ENCODE measurements at places on chromosomes 12 and 14.
A peak's percentile ranks its signal among the peaks of the same experiment; 100 is the strongest.

GRCh38 chr14:63545431-63545830 lies 2.3 kb upstream of the PPP2R5E start:
- DNase-seq: no peak

DNA sequence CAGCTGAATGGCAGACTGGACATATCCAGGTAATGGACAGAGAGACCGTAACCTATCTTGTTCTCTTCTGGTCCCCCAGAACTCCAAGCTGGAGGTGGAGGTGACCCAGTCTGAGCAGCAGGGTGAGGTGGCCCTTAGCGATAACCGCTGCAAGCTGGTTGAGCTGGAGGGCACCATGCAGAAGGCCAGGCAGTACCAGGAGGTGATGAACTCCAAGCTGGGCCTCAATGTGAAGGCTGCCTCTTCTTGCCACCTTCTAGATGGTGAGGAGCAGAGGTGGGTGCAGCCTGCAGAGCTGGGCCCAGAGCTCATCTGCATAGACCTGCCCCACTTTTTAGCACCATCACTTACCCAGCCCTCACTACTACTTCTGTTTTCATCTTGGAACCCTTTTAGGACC lies 7.2 kb upstream of the KRT86 start:
- DNase-seq: no peak

DNA sequence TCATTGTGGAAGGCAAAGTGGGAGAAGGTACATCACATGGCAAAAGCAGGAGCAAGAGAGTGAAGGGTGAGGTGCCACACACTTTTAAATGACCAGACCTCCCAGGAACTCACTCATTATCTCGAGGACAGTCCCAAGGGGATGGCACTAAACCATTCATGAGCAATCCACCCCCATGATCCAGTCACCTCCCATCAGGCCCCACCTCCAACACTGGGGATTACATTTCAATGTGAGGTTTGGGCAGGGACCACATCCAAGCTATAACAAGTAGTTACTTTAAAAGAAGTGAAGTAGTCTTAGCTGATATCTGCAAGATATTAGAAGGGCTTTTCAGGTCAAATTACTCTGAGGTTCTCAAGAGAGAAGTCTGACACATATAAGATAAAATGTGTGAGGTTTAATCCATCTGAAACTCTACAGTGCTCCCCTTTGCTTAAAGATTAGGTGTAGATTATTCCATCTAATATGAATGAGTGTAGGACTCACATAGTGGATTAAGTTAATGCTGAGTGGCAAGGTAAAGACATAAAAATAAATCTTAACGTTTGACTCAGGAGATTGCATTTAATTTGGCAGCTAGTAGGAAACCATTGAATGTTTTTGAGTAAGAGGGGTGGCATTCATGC lies 130.8 kb downstream of the TMX1 start:
- DNase-seq: no peak

DNA sequence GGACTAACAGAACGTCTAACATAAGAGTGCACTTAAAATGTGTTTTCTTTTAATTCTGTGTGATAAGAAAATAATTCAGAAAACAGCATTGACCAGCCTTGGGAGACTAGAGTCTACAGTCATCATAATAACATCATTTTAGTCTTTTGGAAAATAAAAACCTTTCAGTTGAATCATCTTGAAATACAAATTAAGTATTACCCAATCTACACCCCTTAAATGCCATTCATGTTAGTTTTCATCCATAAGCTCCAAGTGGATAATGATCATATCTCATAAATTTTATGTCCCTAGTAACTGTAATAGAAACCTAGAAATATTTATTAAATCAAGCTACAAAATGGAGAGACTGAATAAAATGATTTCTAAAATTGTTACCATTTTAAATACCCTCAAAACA lies 32.4 kb downstream of the EPS8 start:
- DNase-seq: no peak

DNA sequence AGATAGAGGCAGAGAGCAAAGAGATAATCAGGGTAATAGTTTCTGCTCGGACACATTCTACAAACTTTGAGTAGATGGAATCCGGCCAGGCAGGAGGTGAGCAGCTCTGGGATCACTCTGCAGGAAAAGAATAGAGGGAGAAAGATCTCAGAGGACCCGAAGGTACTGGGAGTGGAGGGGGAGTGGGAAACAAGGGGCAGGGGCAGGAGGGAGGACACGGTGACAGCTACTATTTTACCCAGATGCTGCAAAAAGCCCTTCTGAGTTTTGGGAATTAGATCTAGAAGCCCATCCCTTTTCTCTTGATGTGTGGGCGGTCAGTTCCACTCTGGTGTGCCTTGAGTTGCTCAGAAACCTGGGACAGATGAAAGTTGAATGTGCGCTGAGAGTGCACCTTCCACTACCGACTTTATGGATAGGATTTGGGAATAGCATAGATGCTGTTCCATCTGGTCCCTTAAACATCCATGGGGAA lies 556 bp downstream of the GPRC5A start:
- DNase-seq: no peak

DNA sequence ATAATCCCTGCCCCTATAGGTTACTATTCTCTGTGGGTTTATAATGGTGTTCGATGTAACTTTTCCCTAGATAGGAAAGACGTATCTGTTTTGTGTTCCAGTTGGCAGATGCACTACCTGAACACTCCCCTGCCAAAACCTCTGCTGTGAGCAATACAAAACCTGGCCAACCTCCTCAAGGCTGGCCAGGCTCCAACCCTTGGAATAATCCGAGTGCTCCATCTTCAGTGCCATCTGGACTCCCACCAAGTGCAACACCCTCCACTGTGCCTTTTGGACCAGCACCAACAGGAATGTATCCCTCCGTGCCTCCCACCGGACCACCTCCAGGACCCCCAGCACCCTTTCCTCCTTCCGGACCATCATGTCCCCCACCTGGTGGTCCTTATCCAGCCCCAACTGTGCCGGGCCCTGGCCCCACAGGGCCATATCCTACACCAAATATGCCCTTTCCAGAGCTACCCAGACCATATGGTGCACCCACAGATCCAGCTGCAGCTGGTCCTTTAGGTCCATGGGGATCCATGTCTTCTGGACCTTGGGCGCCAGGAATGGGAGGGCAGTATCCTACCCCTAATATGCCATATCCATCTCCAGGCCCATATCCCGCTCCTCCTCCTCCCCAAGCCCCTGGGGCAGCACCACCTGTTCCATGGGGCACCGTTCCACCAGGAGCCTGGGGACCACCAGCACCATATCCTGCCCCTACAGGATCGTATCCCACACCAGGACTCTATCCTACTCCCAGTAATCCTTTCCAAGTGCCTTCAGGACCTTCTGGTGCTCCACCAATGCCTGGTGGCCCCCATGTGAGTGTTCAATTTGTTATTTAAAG lies 11.3 kb downstream of the MAPK1IP1L start:
- peak; percentile 69 for DNase-seq

- DNase-seq: no peak
Observed at GRCh38 chr12:25972783-25973182, 14.3 kb downstream of the RASSF8 start.

DNA sequence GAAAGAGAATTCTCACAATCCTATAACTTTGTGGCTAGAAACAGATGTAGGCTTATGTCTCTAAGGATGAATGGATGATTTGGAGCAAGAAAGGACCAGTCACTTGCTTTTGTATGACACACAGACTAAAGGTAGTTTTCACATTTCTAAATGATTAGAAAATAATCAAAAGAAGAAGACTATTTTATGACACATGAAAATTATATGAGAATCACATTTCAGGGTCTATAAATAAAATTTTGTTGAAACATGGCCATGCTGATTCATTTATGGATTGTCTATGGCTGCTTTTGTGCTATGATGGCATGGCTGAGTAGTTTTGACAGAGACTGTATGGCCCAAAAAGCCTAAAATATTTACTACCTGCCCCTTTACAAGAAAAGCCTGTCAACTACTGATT lies 49.4 kb upstream of the FRMD6 start:
- no peak for DNase-seq

DNA sequence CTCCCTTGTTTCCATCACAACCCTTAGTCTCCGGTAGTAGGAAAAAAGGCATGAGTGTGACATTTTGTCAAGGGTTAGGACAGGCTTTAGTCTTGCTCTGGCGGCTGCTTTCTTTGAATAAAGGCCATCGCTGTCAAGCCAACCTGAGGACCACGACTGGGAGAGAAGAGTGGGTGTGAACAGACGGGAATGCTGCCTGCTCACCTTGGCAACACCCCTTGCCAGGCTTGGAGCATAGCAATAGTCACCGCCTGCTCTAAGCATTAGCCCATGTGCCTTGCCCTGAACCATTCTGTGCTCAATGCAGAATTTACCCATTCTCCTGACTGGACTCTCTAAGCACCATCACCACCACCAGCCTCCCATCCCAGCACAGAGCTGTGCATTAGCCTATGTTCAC lies 36.2 kb downstream of the SPTB start:
- no peak for DNase-seq

- no peak for DNase-seq
Observed at GRCh38 chr14:54685286-54685845, 118.4 kb downstream of the SAMD4A start.

GRCh38 chr14:36221112-36221511 lies 44.6 kb upstream of the PTCSC3 start:
- peak; percentile 99 for DNase-seq

DNA sequence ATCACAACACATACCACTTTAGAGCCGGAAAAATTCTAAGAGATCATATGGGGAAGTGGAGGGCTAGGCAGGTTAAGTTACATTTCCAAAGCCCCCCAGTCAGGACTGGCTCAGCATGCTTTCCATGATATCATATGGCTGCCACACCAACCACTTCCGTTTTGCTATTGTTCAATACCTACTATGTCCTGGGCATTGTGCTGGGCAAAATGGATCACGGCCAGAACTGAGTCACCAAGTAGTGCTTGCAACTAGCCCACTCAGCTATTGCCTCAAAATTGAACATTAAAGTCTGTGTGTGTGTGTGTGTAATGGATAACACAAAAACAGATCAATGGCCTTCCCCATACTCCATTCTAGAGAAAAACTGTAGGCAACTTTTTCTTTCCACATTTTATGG lies 22.7 kb downstream of the WIF1 start:
- no peak for DNase-seq

GRCh38 chr14:99936738-99937474 lies 128.3 kb upstream of the EVL start:
- DNase-seq: no peak

- DNase-seq: no peak
Observed at GRCh38 chr14:37615582-37616289, 20.3 kb downstream of the TTC6 start.

- no peak for DNase-seq
Observed at GRCh38 chr12:2963154-2963759, 4.1 kb downstream of the TEAD4 start.

GRCh38 chr14:104031384-104031783 lies 54.1 kb upstream of the ASPG start:
- DNase-seq: no peak

DNA sequence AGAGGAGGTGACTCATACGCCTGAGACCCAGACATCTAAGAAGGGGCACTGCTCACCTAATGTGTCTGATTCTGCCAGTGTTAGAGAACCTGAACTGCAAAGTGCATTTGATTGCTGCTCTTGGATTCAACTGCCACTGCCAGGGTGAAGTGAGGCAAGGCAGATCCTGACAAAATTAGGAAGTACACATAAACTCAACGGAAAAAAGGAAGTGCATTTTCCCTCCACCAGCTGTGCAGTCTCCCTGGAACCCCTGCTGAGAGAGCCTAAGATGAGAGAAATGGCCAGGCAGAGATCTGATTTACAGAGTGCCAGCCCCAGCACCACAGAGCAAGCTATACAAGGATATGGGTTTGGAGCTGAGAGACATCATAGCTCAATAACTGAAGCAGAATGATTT lies 215.3 kb downstream of the SEC23A start:
- DNase-seq: no peak

- no peak for DNase-seq
Observed at GRCh38 chr12:120847814-120848213, 56.3 kb downstream of the SPPL3 start.

DNA sequence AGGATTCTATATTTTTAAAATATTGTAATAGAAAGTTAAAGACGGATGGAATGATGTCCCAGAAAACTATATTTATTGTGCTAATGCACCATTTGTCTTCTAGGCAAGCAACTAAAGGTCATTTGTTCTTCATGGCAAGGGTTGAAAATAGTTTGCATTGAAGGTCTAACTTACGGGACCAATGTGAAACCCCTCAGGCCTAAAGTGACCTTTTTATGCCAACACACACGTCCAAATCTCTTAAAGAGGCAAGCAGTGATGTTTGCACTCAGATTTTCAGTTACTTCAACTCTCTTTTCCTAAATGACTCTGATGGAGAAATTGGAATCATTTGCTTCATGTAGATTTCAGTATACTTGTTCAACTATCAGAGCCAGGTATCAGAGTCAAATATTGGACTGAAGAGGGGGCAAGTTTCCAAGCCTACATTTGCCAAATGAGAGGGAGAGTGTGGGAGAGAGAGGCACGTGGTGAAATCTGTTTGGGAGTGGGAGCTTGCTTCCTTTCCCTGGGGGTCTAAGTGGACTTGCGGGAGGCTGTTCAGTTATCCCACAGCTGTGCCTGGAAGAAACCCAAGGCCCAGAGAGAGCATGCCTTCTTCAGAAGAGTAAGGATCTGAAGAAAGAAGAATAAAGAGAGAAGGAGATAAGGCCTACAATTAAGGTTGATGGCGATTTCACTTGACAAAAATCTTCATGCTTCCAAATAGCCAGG lies 459.8 kb downstream of the BCAT1 start:
- DNase-seq: no peak

- no peak for DNase-seq
Observed at GRCh38 chr14:53331247-53331646, 178.1 kb upstream of the DDHD1 start.

DNA sequence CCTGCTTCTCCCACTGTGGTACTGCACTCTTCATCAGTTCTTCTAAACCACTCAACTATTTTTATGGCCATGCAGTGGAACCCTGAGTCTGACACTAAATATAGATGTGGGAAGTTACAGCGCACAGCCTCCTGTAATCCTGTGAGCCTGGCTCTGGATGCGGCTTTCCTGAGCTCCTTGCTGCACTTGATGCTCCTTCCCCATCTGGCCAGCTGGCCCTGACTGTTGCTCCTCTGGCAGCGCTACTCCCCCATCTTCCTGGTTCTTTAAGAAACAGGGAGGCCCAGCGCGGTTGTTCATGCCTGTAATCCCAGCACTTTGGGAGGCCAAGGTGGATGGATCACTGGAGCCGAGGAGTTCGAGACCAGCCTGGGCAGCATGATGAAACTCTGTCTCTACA lies 24.6 kb downstream of the IQSEC3 start:
- DNase-seq: no peak

All from NCI-H2029 treated with DMSO at 0.1 percent for 48 hours (cell line).